ENCODE measurements at places on chromosomes 1 and 21.

DNA sequence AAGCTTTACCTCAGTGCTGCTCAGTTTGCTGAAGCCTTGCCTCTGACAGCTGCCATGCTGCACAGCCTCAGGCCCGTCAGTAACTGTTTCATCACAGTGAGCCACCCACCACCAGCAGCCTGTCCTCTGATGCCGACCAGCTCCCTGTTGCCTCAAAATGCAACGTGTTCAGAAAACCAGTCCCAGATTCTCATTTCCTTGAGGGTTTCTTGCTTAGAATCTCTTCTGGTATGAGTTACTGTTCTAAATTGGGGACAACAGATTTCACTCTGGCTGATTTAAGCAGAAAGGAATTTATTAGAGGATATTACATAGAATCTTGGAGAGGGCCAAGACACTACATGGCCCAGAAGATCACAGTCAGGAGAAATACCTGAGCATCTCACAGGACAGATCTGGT lies 11.0 kb downstream of the UBL4B start:
- DNase-seq, result no peak

- no peak for DNase-seq
These were observed 746.5 kb downstream of the USP25 start for GRCh38 chr21:16476056-16476825.

DNA sequence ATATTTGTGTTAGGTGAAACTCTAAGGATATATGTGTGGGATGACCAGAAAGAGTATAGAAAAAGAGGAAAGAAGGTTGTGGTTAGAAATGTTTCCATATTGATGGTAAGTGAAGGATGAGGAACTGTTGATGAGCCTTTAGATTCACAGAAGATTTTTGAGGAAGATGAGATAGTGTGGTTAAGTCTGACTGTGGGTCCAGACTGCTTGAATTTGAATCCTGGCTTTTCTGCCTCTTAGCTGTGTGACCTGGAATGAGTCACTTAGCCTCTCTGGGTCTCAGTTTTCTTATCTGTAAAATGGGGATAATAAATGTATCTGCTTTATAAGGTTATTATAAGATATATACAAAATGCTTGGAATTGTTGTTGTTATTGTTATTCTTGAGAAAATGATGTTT lies 27.5 kb downstream of the RGL1 start:
- DNase-seq, result no peak

DNA sequence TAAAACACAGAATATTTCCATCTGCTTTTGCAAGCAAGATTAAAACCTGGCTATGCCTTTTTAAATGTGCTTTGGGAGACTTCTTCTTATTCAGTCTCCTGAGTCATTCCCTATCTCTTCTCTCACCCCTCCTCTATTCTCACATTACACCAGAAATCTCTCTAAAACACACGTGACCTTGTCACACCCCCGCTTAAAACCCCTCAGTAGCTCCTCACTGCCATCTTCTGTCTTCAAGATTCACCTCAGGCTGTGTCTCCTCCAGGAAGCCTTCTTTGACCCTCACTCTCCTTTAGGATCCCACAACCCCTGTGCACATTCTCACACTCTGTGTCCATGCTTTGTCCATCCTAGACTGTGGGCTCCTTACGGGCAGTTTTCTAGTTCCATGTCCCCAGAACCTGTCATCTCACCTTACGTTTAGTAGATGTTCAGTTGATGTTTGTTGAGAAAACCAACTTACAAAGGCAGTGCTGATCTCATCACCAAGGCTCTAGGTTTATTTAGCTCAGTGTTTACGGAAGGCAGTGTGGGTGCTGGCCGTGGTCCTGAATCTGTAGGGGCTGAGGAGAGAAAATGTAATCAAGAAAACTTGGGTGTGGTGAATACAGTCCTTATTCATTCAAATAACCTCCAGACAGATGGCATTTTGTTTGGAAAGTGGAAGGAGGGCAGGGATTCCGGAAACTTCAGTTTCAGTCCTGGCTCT lies 143.5 kb downstream of the DMRTA2 start:
- no peak for DNase-seq

DNA sequence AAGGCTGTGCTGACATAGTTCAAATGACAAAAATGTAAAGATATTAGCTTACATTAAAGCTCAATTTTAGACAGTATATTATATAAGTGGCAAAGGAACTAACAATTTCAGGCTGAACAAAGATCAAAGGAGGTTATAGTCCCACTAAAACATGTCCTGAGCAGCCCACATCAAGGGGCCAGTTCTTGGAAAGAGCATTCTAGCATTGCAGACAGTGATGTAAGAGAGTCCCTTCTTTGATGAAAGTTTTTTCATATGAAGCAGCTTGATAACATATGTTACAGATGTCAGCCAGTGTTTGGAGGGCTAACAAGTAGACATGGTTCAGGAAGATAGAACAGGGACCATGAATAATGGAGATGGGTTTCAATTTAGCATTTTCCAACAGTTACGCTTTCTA lies 301.7 kb downstream of the NTNG1 start:
- DNase-seq, result no peak

- no peak for DNase-seq
These were observed 27.7 kb downstream of the RGS1 start for GRCh38 chr1:192603218-192603787.

DNA sequence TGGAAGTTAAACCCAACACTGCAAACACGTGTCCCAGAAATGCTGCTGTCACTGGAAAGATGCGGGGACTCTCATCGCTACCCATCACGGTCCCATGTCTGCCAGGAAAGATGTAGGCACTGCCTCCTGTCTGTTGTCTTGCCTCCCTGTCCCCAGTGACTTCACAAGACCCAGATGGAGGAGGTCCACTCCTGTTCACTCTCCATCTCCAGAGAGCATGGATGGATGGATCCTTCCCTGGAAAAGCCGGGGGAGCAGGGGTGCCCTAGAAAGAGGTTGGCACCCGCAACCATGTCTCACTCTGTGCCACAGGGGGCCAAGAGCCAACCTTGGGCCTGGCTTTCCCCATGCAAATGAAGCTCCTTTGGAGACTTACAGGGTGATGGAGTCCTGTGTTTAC lies 135.5 kb downstream of the GLIS1 start:
- DNase-seq, result no peak

- peak; percentile 56 for DNase-seq
These were observed 1.4 kb downstream of the NCAM2 start for GRCh38 chr21:20999659-21000058.

DNA sequence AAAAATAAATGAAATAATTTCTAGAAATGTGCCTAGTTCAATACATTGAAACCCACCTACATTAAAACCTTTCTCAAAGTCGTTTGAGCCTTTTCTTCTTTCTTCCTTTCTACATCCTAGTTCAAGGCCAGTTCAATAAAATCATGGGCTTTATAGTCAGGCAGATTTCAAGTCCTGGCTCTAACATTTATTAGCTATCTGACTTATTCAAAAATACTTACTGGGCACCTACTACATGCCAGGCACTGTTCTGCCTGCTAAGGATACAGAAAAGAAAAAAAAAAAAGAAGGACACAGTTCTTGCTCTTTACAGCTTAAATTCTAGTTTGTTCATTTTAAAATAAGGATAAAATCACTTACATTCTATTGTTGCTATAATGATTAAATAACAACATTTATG lies 134.2 kb upstream of the FGGY start:
- DNase-seq, result no peak

DNA sequence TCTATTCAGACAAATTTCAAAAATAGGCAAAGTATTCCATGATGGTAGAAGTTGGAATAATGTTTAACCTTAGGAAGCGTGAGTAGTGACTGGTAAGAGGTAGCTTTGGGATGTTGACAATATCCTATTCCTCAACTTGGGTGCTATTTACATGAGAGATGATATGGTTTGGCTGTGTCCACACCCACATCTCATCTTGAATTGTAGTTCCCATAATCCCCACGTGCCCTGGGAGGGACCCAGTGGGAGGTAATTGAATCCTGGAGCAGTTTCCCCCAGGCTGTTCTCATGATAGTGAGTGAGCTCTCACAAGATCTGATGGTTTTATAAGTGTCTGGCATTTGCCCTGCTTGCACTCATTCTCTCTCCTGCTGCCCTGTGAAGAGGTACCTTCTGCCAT lies 67.3 kb downstream of the PLPPR4 start:
- no peak for DNase-seq

DNA sequence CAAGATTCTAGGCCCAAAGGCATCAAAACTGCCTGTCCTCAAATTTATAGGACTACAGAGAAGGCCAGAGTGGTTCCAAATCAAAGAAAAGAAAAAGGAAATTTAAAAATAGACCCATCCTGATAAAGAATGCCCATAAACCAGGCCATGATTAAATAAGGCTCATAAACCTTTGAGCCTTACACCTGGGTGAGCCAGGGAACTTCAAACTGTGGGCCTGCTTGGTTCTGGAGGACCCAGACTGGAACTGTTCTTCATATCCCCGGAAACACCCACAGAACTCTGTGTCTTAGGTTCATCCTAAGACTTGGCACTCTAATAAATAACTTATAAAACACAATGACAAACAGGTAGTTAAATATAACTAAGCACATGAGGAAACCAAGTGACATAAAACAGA lies 28.8 kb downstream of the MCOLN2 start:
- DNase-seq, result no peak

DNA sequence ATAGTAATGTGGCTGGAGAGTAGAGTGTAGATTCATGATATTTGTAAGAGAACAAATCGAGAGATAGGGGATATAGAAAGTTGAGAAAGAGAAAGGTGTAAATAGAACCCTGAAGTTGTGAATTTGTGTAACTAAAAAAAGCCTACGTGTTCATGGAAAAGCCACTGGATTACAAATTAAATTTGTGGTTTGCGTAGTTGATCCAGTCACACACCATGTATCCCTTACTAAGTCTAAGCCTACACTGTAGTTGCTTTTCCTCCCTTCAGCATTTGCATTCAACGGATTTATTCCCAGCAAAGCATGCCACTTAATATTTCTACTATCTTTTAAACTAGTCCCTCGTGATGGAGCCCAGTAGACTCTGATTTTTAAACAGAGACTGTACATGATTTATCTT lies 24.9 kb downstream of the KMO start:
- DNase-seq, result no peak

DNA sequence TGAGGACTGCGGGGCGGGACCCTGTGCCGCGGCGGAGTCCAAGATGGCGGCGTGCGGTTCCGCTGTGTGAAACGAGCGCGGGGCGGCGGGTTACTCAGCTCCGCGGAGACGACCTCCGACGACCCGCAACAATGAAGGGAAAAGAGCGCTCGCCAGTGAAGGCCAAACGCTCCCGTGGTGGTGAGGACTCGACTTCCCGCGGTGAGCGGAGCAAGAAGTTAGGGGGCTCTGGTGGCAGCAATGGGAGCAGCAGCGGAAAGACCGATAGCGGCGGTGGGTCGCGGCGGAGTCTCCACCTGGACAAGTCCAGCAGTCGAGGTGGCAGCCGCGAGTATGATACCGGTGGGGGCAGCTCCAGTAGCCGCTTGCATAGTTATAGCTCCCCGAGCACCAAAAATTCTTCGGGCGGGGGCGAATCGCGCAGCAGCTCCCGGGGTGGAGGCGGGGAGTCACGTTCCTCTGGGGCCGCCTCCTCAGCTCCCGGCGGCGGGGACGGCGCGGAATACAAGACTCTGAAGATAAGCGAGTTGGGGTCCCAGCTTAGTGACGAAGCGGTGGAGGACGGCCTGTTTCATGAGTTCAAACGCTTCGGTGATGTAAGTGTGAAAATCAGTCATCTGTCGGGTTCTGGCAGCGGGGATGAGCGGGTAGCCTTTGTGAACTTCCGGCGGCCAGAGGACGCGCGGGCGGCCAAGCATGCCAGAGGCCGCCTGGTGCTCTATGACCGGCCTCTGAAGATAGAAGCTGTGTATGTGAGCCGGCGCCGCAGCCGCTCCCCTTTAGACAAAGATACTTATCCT lies 430 bp downstream of the RBM15 start:
- DNase-seq, result no peak

DNA sequence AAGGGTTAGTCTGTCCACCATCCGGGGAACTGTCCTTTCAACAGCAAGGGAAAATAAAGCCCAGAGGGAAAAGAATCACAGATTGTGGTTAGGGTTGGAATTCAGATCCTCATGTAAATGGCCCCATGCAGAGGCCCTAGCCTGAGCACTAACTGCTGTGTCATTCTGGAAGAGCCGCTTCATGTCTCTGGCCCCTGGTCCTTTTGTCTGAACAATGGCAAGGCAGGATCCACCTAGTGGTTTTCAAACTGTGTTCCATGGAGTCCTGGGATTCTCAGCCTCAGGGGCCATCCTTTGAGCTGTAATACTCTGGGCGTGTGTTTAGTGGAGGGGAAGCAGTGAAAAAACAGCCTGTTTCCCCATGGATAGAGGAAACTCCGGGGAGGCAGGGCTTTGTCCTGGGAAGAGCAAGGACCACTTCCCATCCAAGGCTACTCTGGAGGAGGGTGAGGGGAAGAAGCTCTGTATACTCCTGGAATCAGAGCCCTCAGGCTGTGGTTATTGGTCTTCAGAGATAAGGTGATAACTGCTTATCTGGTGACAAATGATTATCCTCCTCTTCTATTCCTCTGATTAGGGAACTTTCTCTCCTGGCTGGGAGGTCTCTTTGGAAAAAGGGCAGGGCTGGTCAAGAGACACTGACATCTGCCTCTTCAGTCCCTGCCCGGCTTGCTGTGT lies 19.2 kb downstream of the PAX7 start:
- DNase-seq, result no peak

DNA sequence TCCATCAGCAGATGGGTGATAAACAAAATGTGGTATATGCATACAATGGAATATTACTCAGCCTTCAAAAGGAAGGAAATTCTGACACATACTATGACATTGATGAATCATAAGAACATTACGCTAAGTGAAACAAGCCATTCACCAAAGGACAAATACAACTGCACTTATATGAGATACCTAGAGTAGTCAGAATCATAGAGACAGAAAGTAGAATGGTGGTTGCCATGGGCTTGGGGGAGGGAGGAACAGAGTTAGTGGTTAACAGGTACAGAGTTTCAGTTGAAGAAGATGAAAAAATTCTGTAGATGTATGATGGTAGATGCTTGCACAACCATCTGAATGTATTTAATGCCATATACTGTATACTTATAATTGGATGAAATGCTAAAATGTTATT lies 39.1 kb upstream of the KCNK2 start:
- no peak for DNase-seq

DNA sequence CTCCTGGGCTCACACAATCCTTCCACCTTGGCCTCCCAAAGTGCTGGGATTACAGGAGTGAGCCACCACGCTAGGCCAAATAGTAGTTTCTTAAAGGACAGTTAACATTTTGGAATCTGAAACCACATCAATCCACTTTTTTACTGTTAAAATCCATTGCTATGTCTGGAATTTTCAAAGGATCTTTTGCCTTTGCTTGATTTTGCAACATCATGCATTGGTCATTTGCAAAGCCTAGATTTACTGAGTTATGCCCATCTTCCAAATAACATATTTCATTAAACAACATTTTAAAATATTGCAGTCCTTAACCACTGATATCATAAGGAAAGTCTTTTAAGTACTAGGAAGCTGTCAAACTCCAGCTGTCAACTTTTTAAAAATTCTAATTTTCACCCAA lies 3.3 kb downstream of the POGZ start:
- no peak for DNase-seq
